Small intestine (tissue), 16 donors: ENCODE measurements at places on chromosomes 2 and 18.

GRCh38 chr2:184637781-184638180, 39.5 kb downstream of the ZNF804A start:
- DNase-seq: peak; percentile 48

DNA sequence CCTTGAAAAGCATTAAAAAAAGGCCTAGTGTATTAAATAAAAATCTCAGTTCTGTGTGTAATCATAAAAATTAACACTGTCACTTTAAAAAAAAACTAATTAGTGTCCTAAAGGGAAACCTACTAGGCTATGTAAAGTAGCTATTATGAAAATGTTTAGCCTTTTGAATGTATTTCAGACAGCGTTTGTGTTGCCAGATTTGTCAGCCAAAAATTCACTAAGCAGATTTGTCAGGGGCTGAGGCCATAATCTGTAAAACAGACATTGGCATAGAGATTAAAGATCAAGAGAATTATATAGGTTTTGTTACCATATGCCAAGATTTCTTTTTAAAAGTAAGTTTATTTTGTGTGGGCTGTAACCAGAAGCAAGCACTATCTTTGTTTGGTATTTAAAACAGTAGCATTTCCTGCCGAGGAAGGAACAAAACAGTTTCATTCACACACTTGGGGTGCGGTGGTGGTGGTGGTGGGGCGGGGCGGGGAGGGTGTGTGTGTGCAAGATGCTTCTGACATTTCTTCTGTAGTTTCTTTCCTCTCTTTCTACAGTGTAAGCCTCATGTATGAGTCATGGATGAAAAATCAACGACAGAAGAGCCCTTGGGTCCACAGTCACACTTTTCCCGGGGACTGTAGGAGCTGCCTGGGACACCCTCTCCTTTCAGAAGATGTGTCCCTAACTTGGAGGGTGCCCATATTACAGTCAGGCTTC, 328.5 kb upstream of the FANCL start:
- no peak for DNase-seq

GRCh38 chr2:63053889-63054602, 3.4 kb downstream of the OTX1 start:
- peak; percentile 84 for DNase-seq

GRCh38 chr18:3342628-3343027, 80.7 kb downstream of the MYL12B start:
- DNase-seq: no peak

- DNase-seq: no peak
Measured at GRCh38 chr2:237529452-237530402, 36.6 kb upstream of the PRLH start.

GRCh38 chr2:215466097-215466909, 30.4 kb upstream of the FN1 start:
- DNase-seq: no peak

DNA sequence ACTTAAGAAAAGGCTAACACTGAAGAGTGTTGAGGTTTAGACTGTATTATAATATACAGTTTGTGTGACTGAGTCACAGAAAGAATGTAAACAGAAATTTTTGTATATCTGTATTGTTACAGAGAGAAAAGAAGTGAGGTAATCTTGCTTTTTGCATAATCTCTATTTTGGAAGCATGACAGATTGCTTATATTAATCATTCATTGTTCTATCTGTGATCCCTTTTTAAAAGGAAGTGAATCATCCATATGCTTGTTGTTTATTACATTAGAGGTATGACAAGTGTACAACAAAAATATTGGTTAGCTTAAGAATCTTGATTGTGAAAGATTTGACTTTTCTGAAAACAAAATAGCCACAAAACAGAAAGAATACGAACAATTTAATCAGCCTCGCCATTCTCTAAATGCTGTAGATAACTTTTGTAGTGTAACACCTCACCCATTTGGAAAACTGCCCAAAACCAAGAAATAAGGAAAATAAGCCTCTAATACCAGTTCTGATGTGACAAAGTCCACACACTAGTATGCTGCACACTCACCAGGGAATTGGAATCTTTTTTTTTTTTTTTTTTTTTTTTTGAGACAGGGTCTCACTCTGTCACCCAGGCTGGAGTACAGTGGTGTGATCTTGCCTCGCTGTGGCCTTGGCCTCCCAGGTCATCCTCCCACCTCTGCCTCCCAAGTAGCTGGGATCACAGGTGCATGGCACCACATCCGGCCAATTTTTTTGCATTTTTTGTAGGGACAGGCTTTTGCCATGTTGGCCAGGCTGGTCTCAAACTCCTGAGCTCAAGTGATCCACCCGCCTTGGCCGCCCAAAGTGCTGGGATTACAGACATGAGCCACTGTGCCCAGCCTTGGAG, 91.5 kb upstream of the LPIN2 start:
- peak; percentile 22 for DNase-seq
